ENCODE measurements at places on chromosomes 3 and 15.
A peak's percentile ranks its signal among the peaks of the same experiment; 100 is the strongest.

DNA sequence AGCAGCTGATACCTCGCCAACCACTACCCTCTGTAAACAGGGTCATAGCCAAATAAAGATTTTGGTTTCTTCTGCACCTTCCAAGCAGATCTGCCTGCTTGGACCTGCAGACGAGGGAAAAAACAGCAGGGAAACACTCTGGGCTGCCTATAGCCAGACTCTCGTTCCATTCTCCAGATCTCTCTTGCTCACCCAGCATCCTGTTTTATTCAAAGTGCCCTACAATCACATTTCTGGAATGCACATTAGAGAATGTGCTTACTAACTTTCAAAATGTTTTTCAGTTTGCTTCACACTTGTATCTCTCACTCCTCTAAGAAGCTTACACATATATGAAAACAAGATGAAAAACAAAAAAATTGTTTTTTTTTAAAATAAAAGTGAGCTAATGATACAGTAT, 71.4 kb downstream of the MLH1 start:
- DNase-seq = no peak

DNA sequence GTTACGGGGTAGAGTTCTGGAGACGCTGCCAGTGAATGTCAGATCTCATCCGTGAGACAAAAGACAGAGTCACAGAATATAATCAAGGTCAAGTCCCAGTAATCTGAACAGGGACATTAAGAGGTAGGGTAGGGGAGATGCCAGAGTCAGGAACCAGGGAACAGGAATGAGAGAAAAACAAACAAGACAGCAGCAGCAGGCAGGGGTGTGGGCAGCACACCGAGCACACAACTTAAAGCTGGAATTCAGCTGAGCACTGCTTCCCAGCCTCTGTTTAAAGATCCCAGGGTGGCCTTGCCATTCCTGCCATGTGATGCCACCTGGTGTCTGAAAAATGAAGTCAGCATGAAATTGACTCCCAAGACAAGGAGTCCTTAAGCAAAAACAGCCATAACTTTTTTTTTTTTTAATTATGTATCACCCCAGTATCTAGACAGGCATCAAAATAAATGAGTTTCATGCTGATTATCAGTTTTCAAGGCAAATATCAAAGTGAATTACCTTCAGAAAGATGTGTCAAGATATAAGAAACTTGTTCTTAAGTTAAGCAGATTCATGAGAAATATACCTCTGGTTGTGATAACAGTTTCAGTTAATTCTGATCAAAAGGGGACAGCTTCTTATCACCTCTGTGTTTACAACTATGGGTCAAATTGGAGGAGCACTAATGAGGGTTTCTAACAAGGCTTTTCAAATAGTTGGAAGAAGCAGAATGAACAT, 203.7 kb downstream of the SLC9A9 start:
- peak; percentile 84 for DNase-seq

DNA sequence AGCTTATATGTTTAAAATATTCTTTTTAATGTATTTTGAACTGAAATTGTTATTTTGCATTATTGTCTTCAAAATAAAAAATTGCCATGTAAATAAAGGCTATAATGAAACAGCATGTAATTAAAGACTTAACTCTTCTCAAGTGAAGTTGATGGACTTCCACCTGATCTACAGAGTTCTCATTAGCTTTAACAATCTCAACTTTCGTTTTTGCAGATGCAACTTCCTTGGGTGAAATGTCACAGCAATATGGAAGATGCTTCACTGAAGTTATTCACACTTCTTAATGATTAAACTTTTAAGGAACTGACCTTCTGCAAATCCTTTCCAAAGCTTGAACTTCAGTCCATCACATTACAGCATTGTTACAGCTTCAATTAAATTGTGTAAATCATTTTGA, 63.6 kb downstream of the OSTN start:
- DNase-seq = no peak

GRCh38 chr15:78915341-78916087, 29.3 kb downstream of the CTSH start:
- no peak for DNase-seq

DNA sequence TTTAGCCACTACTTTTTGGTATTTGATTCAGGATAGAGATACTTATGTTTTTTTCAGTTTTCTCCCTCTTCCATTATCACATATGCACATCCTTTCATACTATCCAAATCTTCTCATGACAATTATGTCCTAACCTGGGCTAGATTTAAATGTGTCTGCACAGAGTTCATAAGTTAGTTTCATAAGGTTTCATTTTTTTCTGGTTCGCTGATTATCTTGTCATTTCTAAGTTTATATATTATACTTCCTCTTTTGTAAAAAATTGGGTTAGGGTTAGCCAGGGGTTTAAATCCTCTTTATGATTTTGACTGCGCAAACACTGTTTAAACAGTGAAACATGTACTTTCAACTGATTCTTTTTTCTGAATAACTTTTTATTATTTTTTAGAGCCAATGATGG, 148.6 kb downstream of the SST start:
- DNase-seq = no peak

DNA sequence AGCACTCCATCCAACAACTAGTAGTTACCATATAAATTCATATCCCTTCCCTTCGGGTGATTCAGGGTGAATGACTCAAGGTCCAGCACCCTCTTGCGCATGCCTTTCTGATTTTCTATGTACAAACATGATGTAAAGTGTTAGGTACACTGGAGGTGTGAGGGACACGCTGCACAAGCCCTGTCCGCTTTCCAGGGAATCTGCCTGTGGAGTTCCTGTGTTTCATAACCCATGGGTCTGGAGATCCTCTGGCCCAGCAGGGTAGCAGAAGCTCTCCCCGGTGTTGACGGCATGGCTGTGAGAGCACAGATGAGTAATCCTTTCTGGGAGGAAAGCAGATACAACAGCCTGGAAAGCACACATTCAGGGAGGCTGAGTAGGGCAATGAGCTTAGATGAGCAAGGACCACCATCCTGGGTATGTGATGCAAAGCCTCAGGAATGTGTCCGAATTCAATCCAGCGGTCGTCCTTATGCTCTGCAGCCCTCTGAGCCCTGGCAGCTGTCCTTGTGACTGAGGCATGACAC, 142.9 kb upstream of the TP63 start:
- DNase-seq = no peak

DNA sequence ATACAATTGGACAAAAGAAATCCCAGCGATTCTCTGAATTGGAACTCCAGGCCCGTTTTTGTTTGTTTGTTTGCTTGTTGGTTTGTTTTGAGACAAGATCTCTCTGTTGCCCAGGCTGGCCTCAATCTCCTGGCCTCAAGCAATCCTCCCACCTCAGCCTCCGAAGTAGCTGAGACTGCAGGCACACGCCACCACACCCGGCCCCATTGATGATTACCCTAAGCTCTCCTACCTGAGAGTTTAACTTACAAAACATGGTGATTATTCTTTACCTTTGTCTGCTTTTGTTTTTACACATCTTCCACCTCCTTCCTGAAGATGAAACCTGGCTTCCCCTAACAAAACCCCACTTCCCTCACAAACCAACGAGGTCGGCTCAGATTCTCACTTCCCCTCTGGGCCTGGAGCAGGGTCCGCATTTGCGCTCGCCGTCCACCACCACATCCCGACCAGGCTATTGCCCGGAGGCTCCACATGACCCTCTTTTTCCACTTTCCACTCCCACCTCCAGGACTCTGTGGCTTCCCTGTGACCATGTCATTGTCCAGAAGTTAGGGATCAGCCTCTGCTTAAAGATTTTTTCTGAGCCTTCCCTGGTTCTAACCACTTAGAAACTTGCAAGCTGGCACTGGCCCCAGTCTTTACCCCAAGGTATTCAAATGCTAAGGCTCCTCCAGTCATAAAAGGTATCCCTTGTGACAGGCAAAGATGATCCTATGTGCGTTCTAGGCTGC, 14.8 kb downstream of the KLHL6 start:
- no peak for DNase-seq

DNA sequence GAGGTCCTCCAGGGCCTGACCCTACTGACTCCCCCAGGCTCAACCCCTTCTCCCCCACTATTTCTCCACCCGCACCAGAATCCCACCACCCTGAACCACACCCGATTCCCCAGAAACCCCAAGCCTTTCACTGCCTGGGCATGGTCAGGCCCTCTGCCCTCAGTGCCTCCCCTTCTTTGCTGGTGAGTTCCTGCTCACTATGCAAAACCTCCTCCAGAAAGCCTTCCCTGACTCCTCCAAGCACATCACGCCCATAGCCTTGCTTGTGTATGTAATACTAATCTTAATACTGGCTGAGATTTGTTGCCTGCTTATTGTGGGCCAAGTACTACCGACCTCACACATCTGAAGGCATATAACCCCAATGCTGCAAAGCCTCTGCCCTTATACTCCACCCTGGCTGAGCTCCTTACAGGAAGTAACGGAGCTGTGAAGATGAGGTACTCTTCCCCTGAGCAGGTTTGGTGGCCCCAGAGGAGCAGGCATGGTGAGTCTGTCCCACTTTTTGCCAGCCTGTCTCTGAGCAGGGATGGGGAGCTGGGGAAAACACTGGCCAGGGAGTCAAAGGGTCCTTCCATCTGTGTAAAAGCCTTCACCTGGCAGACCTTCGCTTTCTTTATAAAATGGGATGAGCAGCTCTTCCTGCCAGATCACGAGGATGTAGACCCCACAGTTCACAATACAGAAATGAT, 9.5 kb downstream of the RAB6B start:
- no peak for DNase-seq

- DNase-seq = no peak
Measured at GRCh38 chr3:42720126-42720525, 17.5 kb upstream of the HHATL start.

- DNase-seq = no peak
Measured at GRCh38 chr15:46059921-46060594, 425.2 kb downstream of the SQOR start.

All from DMS53 (cell line).